Hematopoietic multipotent progenitor cell treated with erythropoietin and hydrocortisone succinate and interleukin-3 and kit ligand, for 8 days (in vitro differentiated cells): ENCODE measurements at places on chromosomes 6 and 20.
A peak's percentile ranks its signal among the peaks of the same experiment; 100 is the strongest.

GRCh38 chr6:64522859-64523258 is 887.3 kb downstream of the PHF3 start:
- no peak for DNase-seq

GRCh38 chr6:71766146-71766760 is 120.1 kb upstream of the RIMS1 start:
- DNase-seq = no peak

GRCh38 chr6:51509597-51509996 is 577.8 kb downstream of the PKHD1 start:
- DNase-seq = no peak

GRCh38 chr20:35641743-35642142 is 23.0 kb downstream of the CPNE1 start:
- no peak for DNase-seq

DNA sequence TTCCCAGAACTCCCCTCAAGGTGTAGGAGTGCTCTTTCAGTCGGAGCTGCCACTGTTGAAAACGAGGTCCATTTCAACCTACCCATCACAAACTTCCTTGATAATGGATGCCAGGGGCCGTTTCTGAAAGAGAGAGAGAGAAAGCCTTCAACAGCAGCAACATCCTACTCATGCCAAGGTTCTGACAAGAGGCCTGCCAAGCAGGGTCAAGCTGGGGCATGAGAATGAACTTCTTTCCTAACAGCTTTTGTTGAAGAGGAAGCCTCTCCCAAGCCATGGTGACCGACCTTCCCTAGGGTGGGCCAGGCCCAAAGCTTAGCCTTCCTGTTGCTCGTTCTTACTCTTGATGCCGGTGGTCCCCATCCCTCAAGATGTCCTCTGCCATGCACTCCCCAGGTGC is 12.4 kb downstream of the ELMO2 start:
- no peak for DNase-seq

- DNase-seq = no peak
Measured at GRCh38 chr6:12769556-12770256, 53.1 kb downstream of the PHACTR1 start.

- DNase-seq = no peak
Measured at GRCh38 chr20:24950128-24950835, 1.2 kb downstream of the CST7 start.

DNA sequence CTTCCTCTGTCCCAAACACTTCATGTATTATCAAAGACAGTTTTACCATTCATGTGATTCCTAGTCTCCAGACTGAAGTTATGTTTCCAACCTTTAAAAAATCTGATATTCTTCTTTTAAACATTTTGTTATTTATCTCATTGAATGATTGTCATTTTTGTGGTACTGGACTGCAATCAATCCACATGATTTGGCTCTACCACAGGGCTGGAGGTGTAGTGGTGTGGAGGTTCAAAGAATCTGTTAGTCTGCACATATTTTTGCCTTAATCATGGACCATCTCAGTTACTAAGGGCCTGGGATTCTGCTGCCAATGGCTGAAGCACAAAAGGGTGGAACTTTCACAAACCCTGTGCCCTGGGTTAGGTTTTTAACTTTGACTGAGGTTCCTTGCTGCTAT is 164.1 kb upstream of the JAG1 start:
- DNase-seq = no peak

DNA sequence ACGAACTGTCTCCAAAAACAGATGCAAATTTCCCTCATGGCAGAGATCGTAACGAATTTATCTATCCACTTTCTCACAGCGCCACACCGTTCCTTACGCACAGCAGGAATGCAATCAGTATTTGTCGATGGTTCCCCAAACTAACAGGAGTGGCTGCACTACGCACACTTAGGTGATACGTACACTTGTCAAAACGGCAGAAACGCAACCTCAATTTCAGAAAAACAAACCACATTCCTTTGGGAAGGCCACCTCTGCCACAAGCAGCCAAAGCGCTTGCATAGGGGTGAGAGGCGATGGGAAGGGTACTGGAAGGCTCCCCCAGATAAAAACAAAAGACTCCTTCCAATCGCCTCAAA is 638 bp downstream of the MDN1 start:
- DNase-seq = peak; percentile 70

- DNase-seq = no peak
Measured at GRCh38 chr20:51711426-51711825, 56.8 kb downstream of the ATP9A start.

DNA sequence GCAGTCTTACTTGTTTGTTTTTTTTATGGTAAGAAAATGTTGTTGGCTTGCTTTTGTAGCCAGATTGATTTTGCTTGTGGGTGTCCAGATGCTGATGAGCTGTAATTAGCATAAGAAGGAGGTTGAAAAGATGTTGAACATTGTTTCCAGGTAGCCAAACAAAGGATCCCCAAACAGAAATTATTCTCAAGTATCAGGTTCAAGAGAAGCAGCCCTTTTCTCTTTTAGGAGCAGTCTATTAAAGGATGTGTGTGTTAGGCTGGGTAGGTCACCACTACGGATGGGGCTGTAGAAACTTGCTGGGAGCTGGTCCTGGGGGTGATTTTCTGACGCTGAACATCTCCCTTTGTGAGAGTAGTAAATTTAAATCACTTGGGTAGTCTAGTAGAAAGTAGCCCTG is 86.9 kb upstream of the VSTM2L start:
- no peak for DNase-seq

DNA sequence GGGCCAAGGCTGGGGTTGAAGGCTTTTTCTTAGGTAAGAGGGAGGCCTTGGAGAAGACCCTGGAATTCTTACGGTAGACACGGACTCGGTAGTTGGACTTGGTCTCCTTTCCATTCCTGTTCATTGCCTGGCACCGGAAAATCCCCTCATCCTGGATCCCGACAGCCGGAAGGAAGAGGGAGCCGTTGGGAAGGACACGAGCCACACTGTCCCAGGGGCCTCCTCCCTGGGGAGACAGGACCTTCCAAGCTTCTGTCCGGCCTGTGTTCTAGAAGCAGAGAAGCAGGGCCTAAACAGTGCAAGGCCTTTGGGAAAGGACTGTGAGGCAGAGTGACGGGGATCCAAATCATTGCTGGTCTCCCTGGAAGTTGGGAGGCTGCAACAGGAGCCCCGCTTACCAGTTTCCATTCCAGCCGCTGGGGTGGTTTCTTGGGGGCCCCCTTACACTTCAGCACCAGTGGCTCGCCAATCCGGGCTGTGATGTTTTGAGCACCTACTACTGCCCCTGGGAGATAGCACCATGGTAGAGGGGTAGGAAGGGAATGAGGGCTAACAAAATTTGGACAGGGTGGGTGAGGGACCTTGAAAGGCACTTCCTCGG is 470 bp downstream of the AGER start:
- DNase-seq = no peak

DNA sequence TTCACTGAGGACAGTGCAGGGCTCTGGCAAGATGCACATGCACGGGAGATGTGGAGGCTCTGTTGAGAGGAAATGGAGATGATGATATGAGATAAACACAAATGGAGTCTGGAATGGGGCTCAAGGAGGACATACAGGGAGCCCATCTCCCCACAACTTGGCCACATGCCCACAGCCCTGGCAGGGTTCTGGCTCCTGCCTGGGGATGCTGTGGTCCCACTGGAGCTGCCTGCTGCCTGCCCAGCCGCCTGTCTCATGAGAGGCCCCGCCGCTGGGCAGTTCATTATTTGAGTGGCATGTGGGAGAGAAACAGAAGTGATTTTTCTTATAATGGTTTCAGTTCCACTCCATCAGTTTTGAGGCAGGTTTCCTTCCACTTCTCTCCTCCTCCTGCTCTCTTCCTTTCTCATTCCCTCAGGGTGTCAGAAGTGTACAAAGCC is 133.6 kb upstream of the TRAF3IP2 start:
- no peak for DNase-seq

DNA sequence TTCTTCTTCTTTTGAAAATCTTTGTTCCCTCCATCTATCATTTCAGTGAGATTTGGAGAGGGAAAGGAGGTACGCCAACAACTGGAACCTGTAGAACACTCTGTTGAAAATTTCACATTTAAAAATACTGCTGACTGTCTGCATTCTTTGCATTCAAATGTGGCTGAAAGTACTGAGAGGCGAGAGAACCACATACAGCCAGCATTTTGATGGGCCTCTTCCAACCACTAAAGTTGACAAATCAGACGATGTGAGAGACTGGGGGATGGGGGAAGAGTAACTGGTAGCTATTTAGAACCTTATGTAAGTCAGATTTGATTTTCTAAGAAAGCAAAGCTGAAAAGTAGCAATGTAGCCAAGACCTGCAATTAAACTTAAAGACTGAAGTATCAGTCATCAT is 77.5 kb downstream of the FKBP5 start:
- DNase-seq = no peak

GRCh38 chr20:57870597-57871236 is 160.9 kb upstream of the PMEPA1 start:
- DNase-seq = no peak

GRCh38 chr20:32972181-32973076 is 31.8 kb downstream of the SUN5 start:
- peak; percentile 75 for DNase-seq

GRCh38 chr20:33685328-33686099 is 671 bp downstream of the E2F1 start:
- peak; percentile 77 for DNase-seq

DNA sequence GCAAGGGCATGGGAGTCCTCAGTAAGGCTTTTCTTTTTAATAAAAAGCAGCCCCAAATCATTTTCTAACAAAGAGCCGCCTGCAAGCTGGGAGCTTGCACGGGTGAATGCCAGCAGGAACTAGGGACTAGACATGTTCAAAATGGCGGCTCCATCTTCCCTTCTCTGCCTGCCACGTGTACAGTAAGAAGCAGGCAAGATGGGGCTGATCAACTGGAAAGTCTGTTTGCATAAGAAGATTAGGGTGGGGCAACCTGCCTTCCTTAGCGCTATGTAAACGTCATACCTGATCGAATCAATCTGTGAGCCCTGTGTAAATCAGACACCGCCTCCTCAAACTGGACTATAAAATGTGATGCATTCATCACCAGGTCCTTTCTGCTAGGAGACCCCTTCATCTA is 299.4 kb upstream of the SOX4 start:
- no peak for DNase-seq

DNA sequence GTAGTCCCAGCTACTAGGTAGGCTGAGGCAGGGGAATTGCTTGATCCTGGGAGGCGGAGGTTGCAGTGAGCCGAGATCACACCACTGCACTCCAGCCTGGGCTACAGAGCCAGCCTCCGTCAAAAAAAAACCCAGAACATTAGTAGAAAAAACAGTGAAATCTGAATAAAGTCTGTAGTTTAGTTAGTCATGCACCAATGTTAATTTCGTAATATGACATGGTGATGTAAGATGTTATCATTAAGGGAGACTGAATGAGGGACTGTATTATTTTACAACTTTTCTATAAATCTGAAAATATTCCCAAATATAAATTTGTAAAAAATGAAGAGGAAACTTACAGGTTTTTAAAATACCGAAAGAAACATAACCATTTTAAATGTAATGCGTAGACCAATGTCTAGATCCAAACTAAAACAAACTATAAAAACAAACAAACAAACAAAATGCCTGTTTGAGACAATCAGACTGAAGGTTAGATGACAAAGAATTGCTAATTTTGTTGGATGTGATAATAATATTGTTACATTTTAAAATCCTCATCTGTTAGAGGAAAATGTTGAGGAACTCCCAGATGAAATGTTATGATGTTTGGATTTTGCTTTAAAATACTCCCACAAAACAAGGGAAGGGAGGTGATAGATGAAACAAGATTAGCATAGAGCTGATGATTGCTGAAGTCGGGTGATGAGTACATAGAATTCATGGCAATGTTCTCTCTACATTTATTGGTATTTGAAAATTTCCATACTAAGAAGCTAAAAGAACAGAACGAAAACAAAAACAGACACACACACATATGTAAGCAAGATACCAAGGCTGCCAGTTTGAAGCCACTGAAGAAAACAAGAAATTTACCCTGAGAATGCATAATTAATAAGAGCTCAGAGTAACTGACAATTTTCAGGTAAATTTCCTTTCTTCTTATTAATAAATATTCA is 1.8 kb downstream of the GSTA4 start:
- DNase-seq = no peak

GRCh38 chr20:44033344-44033743 is 118.7 kb downstream of the TOX2 start:
- no peak for DNase-seq

DNA sequence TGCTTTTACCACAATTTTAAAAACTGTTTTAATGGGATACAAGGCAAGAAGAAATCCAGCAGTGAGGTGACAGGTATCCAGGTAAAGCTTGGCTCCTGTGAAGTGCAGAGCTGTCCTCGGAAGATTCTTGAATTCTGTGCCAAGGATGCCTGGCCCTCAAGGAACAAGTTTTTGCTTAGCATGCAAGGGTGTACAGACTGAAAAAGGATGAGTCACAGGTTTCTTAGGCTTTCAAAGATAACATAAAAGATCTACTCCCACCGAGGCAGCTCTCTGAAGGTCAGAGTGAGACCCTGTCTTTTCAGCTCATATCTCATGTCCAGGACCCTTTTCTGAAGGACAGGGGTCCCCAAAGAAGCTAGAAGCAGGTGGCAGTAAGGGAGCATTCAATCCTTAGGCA is 83.3 kb downstream of the CHD6 start:
- peak; percentile 13 for DNase-seq

GRCh38 chr6:10315658-10316372 is 99.1 kb downstream of the TFAP2A start:
- no peak for DNase-seq

DNA sequence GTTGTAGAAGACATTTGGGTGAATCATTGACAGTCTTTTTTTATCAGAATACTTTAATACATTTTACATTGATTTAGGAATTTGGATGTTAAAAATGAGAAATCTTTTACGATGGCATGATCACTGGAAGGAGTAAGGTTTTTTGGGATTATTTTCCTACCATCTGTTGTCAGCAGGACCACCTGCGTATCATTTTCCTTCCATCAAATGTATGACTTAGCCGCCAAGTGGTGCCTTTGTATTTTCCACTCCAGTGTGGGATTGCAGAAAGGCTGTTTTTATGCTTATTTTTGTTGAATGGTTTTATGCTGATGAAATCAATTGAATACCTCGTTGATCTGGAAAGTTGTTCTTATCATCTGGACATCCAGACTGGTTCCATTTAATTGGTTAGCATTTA is 35.8 kb downstream of the AKAP12 start:
- no peak for DNase-seq

GRCh38 chr6:15417811-15418210 is 171.9 kb downstream of the JARID2 start:
- no peak for DNase-seq

GRCh38 chr20:35284992-35285805 is 627 bp upstream of the EIF6 start:
- no peak for DNase-seq

DNA sequence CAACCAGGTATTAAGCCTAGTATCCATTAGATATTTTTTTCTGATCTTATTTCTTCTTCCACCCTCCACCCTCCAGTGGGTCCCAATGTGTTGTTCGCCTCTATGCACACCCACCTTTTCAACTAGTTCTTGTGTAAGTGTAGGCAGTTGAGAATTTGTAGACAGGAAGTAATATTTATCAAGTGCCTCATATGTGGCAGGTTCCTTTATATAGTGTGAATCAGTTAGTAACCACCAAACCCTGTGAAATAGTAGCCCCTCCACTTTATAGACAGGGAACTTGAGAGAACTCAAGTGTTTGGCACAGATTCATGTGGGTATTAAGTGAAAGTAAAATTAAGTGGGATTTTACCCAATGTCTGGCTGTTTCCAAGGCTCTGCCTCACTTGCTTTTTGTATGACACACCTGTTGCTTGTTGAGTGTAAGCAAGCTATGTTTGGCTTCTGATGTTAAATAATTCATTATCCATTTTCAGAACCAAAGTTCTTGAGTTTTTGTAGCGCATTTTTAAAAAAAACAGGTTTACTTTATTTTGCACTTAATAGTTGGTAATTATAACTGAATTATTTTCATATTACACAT is 24.8 kb downstream of the AFDN start:
- no peak for DNase-seq
